ENCODE measurements at places on chromosomes 11 and 22.

GRCh38 chr11:46133119-46133518, 11.9 kb upstream of the PHF21A start:
- DNase-seq = no peak

DNA sequence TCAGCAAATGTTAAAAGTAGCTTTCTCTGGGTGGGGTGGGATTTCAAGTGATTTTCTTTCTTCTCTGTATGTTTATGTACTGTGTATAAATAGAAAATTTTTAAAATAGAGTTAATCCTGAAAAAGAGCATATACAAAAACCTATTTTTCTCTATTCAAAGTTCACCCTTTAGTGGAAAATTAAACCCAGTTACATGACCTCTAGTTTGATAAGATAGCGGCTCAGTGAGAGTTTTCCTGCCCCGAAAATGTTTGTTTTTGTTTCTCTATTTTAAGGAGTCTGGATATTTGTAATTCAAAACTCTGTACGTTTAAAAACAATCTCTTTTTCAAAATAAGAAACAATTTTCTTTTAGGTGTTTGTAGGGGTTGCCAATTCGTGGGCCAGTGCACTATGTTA, 42.1 kb upstream of the PITPNB start:
- DNase-seq = no peak

- no peak for DNase-seq
Measured at GRCh38 chr11:59728154-59728553, 14.5 kb upstream of the OR10V1 start.

GRCh38 chr11:132158696-132159095, 788.3 kb downstream of the NTM start:
- no peak for DNase-seq

DNA sequence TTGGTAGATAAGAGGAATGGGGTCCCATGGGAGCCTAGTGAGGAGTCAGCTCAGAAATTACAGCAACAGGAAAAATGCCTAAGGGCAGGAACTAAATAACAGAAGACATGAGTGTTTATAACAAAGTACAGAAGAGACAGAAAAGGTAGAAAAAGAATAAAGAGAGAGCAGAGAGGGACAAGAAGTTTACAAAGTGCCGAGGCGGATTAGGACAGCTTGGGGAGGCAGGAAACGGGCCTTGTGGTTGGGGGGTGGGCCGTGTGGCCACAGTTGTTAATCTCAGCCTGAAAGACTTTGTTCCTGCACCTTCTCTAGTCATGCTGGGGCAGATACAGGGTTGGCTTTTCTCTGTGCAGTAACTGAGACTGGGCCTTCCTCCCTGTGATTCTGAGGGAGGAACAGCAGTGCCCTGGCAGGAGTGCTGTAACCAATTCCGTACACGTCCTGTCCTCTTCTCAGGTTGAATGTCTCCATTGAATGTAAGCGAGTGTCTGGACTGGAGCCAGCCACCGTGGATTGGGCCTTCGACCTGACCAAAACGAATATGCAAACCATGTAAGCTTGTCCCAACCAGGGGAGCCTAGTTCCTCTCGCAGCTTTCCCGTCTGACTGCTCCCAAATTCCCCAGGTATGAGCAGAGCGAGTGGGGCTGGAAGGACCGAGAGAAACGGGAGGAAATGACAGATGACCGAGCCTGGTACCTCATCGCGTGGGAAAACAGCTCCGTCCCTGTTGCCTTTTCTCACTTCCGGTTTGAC, 13.2 kb downstream of the NAA40 start:
- DNase-seq = no peak

DNA sequence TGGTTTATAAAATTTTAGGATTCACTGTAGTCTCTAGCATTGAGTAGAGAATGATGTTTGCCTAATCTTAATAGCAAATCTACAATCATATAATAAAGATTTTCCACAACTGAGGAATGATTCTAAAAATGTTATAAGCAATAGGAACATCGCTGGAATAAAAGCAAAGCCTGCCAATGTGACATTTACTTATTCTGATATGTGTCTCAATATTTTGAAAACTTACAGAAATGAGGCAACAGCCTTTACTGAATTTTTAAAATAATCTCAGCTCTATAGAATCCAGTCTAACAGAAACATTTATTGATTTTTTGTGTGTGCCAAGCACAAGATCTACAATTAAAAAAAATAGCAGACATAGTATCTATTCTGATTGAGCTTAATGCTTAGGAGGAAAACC, 303.7 kb upstream of the CCDC179 start:
- no peak for DNase-seq

DNA sequence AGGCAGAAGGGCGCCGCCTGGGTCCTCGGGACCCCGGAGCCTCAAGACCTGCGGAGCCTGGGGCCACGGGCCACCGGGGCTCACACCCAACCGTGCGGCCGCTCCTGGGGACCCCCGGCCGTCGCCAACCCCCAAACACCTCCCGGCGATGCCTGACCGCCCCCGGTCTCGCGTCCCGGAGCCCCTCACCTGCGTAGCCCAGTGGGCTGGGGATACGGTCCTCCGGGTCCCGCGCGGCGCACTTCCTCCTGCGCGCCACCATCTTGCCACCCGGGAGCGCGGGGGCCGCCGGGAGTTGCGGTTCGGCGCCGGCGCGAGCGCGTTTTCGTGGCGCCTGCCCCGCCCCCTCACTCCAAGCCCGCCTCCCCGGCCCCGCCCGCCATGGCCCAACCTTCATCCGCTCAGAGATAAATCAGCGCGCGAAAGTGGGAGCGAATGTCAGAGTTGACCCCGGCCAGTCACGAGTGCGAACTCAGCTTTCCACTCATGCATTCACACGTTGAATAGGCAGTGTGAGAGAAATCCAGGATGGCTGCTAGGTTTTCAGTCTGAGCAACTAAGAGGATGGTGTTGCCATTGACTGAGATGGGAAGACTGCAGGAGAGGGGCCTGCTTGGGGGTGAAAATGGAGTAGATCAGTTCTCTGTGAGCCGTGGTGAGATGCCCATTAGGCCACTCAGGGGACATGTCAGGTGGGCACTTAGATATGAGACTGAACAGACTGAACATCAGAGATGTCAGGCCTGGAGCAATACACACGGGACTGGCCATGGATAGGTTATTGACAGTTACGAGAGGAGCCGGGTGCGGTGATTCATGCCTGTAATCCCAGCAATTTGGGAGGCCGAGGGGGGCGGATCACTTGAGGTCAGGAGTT, at the start of gene RRP7A:
Gene RRP7A, minus strand, starts transcription at position 272 of the 877 bp plus-strand sequence. Its CDS starts 10 bp downstream, at position 262.
- DNase-seq = peak; percentile 87

DNA sequence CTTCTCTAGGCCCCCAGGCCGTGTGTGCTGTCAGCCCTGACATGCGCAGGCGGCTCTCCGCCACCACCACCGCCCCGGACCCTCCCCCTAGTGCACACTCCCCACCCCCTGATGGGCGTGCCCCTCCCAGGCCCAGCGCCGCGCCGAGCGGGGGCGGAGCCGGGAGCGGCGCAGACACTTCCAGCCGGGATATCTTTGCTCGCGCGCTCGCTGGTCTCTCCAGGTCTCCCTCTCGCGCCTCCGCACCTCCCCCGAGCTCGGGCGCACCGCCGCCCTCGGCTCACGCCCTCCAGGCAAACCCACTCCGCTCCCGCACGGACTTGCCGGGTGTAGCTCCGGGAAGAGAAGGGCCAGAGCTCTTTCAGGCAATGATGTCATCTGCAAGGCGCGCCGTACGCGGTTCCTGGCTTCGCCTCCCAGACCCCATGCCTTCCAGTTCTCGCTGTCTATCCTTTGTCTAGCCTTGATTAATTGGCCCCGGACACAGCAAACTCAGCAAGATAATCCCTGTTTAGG, at the start of gene SCN3B:
Gene SCN3B, minus strand, starts transcription at position 59 of the 516 bp plus-strand sequence. CDS start 823 bp downstream, outside the sequence.
- DNase-seq = no peak

- DNase-seq = no peak
Measured at GRCh38 chr11:30172883-30173311, 57.9 kb upstream of the FSHB start.

DNA sequence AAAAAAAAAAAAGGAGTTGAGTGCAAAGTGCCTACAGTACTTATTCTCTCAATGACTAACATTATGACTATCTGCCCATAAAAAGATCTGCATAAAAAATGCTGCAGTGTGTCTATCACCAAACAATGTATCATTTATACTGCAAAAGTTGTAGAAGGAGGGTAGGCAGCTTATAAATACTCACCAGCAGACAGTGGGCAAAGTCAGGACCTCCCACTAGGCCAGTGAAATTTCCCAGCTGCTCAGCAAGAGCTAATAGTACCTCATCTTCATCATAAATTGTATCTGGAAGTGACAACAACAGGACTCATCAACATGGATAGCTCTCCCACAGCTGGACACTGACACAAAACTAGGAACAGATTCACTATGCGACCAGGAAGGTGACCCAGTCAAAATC, 1.6 kb downstream of the PPP2R1B start:
- no peak for DNase-seq

GRCh38 chr22:37566903-37567798, 6.9 kb downstream of the CDC42EP1 start:
- peak; percentile 89 for DNase-seq

DNA sequence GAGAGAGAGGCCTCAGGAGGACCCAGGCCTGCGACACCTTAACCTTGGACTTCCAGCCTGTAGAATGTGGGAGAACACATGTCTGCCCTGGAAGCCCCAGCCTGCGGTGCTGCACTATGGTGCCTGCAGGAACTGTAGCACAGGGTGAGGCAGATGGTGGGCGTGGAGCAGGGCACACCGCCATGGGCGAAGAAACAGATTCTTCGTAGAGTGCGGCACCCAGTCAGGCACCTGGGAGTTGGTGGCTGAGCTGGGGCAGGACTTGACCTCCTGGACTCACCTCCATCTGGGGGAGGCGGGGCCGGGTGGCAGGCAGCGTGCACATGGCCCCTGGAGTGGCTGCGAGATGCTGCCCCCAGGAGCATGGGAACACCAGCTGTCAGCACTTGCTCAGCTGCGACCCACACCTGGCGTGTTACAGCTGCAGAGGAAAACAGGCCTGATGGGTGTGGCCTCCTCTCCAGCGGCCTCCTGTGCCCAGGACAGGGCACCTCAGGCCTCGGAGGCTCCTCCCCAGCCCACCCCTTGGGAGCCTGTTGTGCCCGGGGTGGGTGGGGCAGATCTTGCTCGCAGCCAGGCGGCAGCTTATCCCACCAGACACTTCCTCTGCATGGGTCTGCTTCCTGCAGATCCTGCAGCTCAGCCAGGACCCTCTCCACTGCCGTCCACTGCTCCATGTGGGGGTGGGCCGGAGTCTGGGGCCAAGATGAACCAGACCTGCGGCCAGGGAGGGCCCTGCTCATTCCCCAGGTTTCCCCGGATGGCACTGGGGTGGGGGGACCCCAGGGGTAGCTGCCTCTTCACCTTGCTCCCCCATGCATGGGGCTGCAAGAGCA, 80.4 kb downstream of the MYEOV start:
- DNase-seq = no peak

GRCh38 chr11:8867035-8867434, 44.0 kb upstream of the AKIP1 start:
- no peak for DNase-seq

GRCh38 chr11:2883979-2884815, 1.4 kb downstream of the CDKN1C start:
- no peak for DNase-seq

DNA sequence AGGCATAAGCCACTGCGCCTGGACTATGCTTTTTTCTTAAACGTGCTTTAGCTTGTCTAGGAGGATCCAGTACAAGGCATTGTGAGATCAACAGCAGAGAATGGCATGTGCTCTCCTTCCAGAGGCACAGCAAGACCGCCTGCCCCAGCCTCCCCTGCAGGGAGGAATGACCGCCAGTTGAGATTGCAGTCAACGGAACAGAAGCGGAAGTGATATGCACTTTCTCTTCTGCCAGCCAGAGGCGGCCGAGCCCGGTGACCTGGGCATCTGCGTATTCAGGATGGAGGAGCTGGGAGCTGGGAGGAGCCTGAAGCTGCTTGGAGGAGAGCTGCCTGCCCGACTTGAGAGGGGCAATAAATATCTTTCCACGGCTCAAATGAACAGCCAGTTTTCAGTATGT, 243.0 kb downstream of the CTTN start:
- DNase-seq = no peak
